Right lung (tissue), 10 donors: ENCODE measurements at places on chromosomes 3 and 15.

DNA sequence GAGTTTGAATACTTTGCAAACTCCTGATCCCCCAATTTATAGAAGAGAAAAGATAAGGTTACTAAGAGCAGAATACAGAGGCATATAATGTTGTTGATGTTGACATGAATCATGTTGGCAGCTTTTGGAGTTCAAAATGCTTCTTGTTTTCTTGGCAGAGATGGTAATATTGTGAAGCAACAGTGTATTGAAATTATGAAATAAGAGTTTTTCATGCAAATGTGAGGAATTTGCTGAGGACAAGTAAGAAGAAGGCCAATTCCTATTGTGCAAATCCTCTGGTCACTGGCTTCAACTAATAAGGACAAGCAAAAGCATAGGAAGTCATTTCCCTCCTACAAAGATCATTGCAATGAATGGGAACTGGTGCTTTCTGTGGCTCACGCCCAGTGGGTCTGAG, 126.9 kb upstream of the CHL1 start:
- DNase-seq, result peak; percentile 86

DNA sequence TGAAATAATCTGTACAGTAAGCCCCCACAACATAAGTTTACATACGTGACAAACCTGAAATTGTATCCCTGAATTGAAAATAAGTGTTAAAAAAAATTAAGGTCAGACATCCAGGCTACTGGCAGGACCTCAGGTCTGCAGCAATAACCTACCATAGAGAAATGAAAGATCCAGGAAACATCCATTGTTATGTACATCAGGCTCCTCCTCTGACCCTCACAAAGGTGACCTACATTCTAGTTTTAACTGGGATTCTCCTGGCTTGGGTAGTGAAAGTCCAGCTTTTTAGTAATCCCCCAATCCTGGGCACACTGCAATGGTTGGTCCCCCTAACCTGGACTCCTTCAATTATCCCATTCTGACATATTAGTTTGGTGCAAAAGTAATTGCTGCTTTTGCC, 749.6 kb upstream of the LMCD1 start:
- no peak for DNase-seq

- no peak for DNase-seq
Observed at GRCh38 chr3:32492684-32493436, 9.8 kb downstream of the CMTM6 start.

DNA sequence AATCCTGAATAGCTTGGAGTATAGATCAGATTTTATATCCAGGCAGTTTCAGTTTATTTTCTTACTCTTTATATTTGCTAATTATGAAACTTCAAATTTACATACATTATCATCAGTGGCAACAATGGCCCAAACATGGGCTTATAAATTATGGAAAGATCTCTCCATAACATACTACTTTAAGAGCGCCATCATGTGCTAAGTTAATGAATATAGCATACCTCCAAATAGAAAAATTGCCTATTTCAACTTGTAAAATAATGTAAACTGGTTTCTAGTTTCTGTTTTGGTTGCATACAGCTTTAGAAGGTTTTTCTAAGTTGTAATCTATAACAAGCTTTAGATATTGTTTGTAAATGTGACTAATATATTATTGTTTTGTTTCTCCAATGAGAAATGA, 531.3 kb upstream of the UBE2E2 start:
- DNase-seq, result no peak

GRCh38 chr3:48830715-48831114, 17.0 kb downstream of the PRKAR2A start:
- no peak for DNase-seq

- no peak for DNase-seq
Observed at GRCh38 chr15:84666373-84666772, 8.4 kb upstream of the NMB start.

DNA sequence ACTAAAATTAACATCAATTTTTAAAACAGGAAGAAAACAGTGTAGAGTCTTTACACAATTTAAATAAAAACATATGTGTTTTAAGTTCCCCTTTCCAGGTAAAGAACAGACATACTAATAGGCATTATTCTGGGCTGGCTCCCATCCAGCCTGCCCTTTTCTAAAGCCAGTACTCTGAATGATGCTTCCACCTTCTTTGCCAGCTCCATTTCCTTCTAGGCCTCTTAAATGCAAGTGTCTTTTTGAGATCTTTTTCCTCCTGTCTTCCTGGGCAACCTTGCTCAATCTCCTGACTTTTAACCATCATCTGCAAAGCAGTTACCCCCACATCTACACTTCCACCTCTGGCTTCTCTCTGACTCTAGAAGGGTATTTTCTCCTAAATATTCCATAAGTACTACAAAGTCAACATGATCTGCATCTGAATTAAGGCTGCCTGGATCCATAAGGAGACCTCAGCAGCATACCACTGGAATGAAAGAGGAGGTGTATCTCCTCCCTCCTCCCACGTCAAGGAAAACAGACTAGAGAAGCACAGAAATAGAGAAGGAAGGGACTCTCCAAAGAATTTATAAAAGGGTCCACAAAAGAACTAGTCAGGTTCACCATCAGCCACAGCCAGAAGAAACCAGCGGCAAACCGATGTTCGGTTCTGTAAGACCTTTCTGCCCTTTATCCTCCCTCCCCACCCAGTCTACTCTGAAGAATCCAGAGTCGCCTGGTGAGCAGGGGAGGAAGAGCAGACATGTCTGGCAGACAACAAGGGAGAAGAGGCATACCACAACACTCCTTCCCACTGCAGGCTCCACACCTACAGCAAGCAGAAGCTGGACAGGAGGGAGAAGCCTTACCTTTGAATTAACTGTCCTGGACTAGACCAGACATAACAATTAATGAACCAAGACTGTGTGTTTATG, 47.1 kb downstream of the GOLIM4 start:
- no peak for DNase-seq

- DNase-seq, result no peak
Observed at GRCh38 chr3:195248281-195248680, 22.7 kb downstream of the XXYLT1 start.

DNA sequence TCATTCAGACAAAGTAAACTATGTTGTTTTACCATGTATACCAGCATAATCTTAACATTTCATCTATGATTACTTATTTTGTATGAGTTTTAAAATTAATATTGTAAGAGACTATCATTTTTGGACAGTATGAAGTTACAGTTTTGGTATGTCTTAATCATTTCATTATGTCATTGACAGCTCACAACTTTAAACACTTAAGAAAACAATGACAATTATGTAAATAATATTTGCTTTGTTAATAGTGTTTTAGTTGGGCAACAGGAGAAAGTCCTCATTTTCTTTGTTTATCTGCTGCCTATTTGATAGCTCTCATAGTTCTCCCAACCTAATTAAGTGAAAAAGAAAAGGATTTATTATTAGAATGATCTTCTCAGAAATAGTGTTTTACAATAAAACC, 80.2 kb downstream of the MEF2A start:
- peak; percentile 28 for DNase-seq

GRCh38 chr3:105137911-105138310, 228.8 kb upstream of the ALCAM start:
- DNase-seq, result no peak

- DNase-seq, result no peak
Observed at GRCh38 chr15:79067969-79068368, 22.6 kb downstream of the RASGRF1 start.

GRCh38 chr3:50323092-50323600, 601 bp upstream of the HYAL2 start:
- DNase-seq, result no peak

GRCh38 chr3:127406309-127407025, 118.6 kb upstream of the PRR20G start:
- DNase-seq, result no peak
